ENCODE measurements at places on chromosomes 7 and 10. TPM values are rescaled to one million over a fixed set of nuclear protein-coding genes. Genes with fewer than 3 reads are reported as not detected.

TMEM213 gene
- not detected for total RNA-seq

TNRC18 gene
- total RNA-seq = 60.2 TPM

TPST1 gene
- 86.1 TPM for total RNA-seq

CYP26C1 gene
- total RNA-seq = 0.07 TPM

ITGB8 gene
- 95.7 TPM for total RNA-seq

GPAM gene
- 12.9 TPM for total RNA-seq

ACHE gene
- total RNA-seq = 0.13 TPM

CALML3 gene
- not detected for total RNA-seq

ZNF804B gene
- not detected for total RNA-seq

VGF gene
- 0.26 TPM for total RNA-seq

SEMA3C gene
- 311 TPM for total RNA-seq

ODAD2 gene
- 0.26 TPM for total RNA-seq

GPR37 gene
- total RNA-seq = 1.5 TPM

TMEM130 gene
- 1.0 TPM for total RNA-seq

FAM241B gene
- total RNA-seq = 0.39 TPM

PDE6C gene
- not detected for total RNA-seq

BMPER gene
- total RNA-seq = 18.8 TPM

ADIRF gene
- total RNA-seq = 116 TPM

TMEM139 gene
- total RNA-seq = 0.23 TPM

LRRN3 gene
- total RNA-seq = 7.4 TPM

FGFBP3 gene
- 0.36 TPM for total RNA-seq

INA gene
- 1.3 TPM for total RNA-seq

SSBP1 gene
- total RNA-seq = 90.1 TPM

POLR1F gene
- total RNA-seq = 14.1 TPM

DIP2C gene
- total RNA-seq = 40.9 TPM

AGBL3 gene
- 0.66 TPM for total RNA-seq

UTF1 gene
- not detected for total RNA-seq

STEAP4 gene
- 5.9 TPM for total RNA-seq

CPED1 gene
- 64.8 TPM for total RNA-seq

CYP3A4 gene
- total RNA-seq = not detected

TMEM236 gene
- total RNA-seq = 0.07 TPM

SLC18A3 gene
- not detected for total RNA-seq

SERPINE1 gene
- total RNA-seq = 1,589 TPM

CACUL1 gene
- total RNA-seq = 30.0 TPM

TRRAP gene
- total RNA-seq = 37.9 TPM

NXPH1 gene
- not detected for total RNA-seq

WNT2 gene
- 0.20 TPM for total RNA-seq

BHLHA15 gene
- total RNA-seq = 1.4 TPM

ZNF248 gene
- 11.7 TPM for total RNA-seq

Data from smooth muscle cell of the pulmonary artery (primary cell).